NCI-H1930 (cell line): ENCODE measurements at places on chromosomes 3 and 15.

DNA sequence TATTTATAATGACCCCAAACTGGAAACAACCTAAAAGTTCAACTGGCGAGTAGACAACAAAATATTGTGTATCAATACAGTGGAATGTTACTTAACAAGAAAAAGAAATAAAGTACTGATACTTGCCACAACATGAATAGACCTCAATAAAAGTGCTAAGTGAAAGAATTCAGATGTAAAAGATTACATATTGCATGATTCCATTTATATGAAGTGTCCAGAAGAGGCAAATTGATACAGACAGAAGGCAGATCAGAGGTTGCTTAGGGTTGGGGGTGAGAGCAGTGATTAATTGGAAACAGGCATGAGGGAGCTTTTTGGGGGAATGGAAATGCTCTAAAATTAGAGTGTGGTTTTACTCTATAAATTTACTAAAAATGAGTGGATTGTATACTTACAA lies 183.3 kb downstream of the SATB1 start:
- DNase-seq: no peak

DNA sequence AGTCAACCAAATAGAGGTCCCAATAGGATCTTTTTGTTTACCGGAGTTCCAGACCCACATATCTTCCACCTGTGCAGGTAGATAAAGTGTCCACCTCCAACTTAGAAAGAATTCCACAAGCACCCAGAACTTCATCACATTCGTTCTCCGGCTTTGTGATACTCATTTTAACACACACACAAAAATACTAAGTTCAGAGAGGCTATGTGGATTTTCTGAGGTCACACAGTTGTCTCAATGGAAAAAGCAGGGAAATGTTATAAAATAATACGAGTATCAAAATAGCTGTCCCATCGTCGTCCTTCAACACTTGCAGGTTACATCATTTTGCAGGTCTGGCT lies 137.5 kb downstream of the TMCO5A start:
- DNase-seq: no peak

- no peak for DNase-seq
Measured at GRCh38 chr3:32470362-32470761, 32.3 kb downstream of the CMTM6 start.

DNA sequence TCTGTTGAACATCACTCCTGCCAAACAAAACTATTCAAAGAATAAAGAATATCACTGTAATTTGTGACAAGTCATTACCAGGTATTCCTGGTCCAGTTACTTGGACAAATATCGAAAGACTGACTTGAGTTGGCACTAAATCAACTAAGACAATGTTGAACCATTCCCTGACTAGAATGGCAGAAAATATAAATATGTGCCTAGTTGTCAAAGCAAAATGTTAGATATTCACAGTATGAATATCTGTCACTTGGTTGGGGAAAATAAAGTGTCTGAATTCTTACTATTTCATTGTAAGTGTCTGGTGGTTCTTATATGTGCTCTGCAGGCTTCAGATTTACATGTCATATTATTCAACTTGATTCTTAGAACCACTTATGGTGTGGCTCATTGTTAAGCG lies 470.2 kb downstream of the NAALADL2 start:
- no peak for DNase-seq

GRCh38 chr3:193865339-193865738 lies 270.6 kb upstream of the HES1 start:
- DNase-seq: no peak
